ENCODE measurements at places on chromosomes 13 and 19.

GRCh38 chr19:13681509-13681908, 82.8 kb upstream of the MRI1 start:
- no peak for DNase-seq

DNA sequence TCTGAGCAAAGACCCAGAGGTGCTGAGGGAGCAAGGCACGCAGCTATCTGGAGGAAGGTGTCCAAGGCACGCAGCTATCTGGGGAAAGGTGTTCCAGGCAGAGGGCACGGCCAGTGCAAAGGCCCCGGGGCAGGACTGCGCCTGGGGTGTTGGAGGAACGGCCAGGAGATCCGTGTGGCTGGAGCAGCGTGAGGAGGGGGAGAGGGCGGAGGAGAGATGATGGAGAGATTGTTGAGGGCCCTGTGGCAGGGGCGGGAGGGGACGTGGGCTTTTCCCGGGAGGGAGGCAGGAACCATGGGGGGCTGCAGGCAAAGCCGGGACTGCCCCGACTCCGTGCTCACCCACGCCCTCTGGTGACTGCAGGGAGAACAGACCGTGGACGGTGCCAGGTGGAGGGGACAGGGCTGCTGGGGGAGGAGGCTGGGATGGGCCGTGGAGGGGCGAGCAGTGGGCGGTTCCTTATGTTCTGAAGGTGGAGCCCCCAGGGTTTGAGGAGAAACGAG, 13.3 kb upstream of the MISP start:
- peak; percentile 19 for DNase-seq

GRCh38 chr13:113001241-113002140, 32.5 kb downstream of the MCF2L start:
- no peak for DNase-seq

- no peak for DNase-seq
These were observed 17.6 kb downstream of the ELL start for GRCh38 chr19:18503971-18504885.

DNA sequence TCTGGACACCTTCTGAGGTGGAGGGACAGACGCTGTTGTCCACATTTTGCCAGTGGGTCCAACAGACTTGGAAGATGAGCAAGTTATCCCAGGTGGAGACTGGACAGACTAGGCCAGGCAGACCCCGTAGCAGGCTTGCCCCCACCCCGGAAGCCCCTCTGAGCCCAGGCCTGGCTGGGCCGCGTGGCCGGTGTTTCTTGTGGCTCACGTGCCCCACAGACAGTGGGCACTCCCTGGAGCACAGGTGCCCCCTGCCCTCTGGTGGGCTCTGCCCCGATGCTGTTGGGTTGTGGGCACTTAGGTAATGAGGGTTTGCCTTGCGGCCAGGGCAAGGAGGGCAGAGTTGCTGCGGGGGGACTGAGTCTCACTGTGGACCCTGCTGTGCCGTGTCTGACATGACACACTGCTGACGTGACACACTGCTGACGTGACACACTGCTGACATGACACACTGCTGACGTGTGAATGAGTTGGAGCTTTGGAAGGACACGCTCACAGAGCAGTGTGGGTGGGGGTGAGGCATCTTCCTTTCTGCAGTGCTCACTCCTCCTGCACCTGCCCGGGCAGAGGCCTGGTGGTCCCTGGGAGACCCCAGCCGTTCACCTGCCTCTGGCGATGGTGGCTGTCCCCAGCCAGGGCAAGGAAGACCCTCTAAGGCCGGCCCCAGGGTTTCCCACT, 25.1 kb downstream of the DOT1L start:
- no peak for DNase-seq

All from stimulated activated CD8-positive, alpha-beta memory T cell treated with anti-CD3 and anti-CD28 coated beads, Interleukin-4, amount 100 ng/mL, for 4 hours (primary cell).